ENCODE measurements at places on chromosomes 7 and 10. TPM values are rescaled to one million over a fixed set of nuclear protein-coding genes. Genes with fewer than 3 reads are reported as not detected.

DNA sequence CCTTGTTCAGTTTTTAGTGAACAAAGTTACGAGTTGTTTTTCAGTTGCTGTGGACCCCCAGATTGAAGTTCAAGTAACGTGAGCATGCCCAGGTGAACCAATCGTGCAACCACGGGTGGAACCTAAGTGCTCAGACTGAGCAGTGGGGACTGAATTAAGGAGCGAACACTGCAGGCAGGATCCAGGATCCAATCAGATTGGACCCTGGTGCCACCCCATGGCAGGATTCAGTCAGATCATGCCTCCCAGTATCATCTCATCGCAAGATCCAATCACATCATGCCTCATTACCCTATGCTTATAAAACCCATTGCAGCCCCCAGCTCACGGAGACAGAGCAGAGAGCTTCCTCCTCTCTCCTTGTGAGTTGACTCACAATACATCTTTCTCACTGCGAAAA is 80.9 kb downstream of the PFKFB3 start:
- peaks cover 20% of the 10 kb centered on the region for H3K4me1 ChIP-seq
- no peak for DNase-seq
- no peaks in the 10 kb centered on the region for H3K27me3 ChIP-seq
- no peaks in the 10 kb centered on the region for H3K36me3 ChIP-seq
- H3K27ac ChIP-seq = no peak overlapping the region
- no peak overlapping the region for H3K4me3 ChIP-seq

DNA sequence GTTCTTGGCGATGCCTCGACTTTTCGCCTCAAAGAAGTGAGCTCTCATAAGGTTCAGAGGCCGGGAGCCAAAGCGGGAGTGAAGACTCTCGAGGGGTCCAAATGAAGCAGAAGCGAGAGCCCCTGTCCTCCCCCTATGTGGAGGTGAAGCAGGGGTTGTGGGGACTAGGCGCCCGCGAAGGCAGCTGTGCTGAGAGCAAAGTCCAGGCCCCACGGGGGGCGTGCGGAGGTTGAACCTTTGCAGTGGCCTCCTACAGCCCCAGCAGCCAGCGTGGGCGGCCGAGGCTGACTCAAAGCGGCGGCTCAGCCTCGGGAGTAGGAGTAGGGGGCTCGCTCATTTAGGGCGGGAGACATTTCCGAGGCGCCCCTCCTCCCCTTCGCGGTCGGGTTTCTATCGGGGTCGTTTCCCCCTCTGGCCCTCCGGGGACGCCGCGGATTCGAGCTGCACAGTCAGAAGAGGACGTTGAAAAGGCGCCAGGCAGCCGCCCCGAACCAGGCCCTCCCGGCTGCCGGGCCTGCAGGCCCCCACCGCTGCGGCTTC is 553 bp upstream of the ADD3 start:
- no peak overlapping the region for H3K4me3 ChIP-seq
- no peaks in the 10 kb centered on the region for H3K36me3 ChIP-seq
- DNase-seq = no peak
- no peaks in the 10 kb centered on the region for H3K27me3 ChIP-seq
- H3K27ac ChIP-seq = no peak overlapping the region
- H3K4me1 ChIP-seq = peaks cover 47% of the 10 kb centered on the region

DNA sequence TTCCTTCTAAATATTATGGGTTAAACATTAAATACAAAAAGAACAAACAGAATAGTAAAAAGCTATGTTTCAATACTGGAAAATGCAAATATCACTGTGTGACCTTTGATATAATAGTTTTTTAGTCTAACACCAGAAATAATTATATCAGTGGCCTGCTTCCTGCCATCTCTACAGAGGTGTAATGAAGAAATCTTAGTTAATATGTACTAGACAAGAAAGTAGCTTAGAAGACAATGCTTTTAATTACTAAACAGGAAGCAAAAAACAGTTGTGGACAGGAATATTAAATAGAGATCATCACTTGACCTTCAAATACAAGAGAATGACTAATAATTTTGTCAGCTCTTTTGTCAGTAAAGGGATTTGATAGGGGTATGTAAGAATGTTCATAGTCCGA is 47.4 kb upstream of the LRRN3 start:
- H3K27ac ChIP-seq = no peak overlapping the region
- DNase-seq = no peak
- H3K27me3 ChIP-seq = no peaks in the 10 kb centered on the region
- no peak overlapping the region for H3K4me3 ChIP-seq

Gene BTBD16
- total RNA-seq = not detected

DNA sequence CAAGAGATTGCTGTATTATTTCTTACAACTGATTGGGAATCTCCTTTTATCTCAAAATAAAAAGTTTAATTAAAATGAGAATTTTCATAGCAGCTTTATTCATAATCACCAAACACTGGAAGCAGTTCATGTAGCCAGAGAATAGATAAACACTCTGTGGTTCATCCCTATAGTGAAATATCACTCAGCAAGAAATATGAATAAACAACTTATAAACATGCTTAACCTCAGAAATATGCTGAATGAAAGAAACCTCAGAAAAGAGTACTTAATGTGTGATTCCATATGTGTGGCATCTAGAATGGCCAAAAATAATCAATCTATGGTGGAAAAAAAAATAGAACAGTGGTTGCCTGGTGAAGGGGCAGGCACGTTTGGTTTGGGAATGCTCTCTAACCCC is 33.3 kb downstream of the MYO1G start:
- H3K27me3 ChIP-seq = peaks cover 20% of the 10 kb centered on the region
- no peak overlapping the region for H3K27ac ChIP-seq
- H3K4me1 ChIP-seq = no peaks in the 10 kb centered on the region

DNA sequence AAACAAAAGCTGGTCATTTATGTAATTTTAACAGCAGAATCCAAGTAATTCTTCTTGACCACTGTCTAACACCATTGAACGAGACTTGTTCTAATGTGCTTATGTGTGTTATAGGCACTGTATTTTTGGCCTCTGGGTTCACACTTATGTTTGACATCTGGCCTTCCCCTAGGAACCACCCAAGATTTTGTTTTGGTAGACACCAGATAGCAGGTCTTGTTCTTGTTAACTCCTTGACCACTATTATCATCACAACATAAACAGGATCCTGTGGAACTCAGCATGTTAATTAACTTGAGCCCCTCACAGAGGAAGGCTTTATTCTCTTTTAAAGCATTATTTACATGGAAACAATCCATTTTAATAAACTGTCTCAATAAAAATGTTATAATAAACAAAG is 167.7 kb downstream of the SEMA3D start:
- H3K4me1 ChIP-seq = 0 out of 2 replicates have a peak, but pooled peaks cover 11% of the 10 kb centered on the region
- H3K36me3 ChIP-seq = no peaks in the 10 kb centered on the region
- no peak overlapping the region for H3K4me3 ChIP-seq
- no peaks in the 10 kb centered on the region for H3K27me3 ChIP-seq

Gene OR13A1
- total RNA-seq = not detected

DNA sequence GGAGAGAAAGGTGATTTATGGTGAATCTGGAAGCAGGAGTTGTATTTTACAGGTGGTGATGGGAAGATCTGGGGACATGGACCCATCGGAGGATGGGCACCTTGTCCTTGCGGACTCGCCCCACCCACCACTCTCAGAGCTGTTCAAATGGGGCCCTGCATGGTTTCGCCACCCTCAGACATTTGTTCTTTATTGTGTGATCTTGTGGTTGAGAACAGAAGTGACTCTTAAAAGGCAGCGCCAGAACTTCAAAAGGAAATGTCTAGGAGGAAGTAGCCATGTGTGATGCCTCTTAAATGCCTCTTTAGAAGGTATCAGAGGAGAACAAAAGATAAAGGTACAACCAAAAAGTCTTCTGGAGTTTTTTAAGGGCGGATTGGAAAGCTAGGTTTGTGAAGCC is 205.7 kb downstream of the KIAA1217 start:
- H3K27ac ChIP-seq = no peak overlapping the region
- no peaks in the 10 kb centered on the region for H3K4me1 ChIP-seq
- H3K36me3 ChIP-seq = no peaks in the 10 kb centered on the region

Gene DCLRE1C
- total RNA-seq = 6.8 TPM

Gene ATRNL1
- total RNA-seq = not detected

DNA sequence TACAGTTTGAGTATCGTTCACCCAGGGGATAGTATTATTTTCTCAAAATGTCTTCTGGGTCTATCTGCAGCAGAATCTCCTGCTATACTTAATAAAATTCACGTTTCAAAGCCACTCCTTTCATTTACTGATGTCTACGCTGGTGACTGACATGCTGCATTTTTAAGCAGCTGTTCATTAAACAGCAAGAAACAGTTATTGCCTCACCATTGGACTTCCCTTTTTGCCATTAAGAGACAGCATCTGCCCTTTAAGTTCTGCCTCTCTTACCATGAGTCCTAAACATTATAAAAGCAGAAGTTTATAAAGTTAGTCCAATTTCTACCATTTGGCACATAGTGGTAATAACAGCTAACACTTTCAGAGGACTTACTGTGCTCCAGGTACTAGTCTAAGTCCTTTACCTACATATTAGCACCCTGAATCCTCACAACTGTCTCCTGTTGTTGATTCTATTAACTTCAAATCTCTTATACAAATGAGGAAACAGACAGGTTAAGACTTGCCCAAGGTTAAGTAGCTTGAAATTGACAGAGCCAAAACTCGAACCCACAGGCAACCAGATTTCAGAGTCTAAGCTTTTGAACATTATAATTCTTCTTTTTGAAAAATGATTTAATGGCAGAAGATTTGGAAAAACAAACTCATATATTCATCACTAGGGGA is 169.5 kb downstream of the SNX13 start:
- no peaks in the 10 kb centered on the region for H3K36me3 ChIP-seq
- no peak overlapping the region for H3K27ac ChIP-seq
- no peak for DNase-seq
- H3K27me3 ChIP-seq = peaks cover 4% of the 10 kb centered on the region
- peaks cover 33% of the 10 kb centered on the region for H3K4me1 ChIP-seq

Gene FBXW4
- 26.8 TPM for total RNA-seq

Gene EPHB6
- 0.38 TPM for total RNA-seq

- DNase-seq = no peak
- peaks cover 10% of the 10 kb centered on the region for H3K36me3 ChIP-seq
- no peaks in the 10 kb centered on the region for H3K4me1 ChIP-seq
- H3K27ac ChIP-seq = no peak overlapping the region
- peaks cover 2% of the 10 kb centered on the region for H3K27me3 ChIP-seq
Observed at GRCh38 chr10:133455611-133456031, 1.9 kb downstream of the SCART1 start.

- H3K27me3 ChIP-seq = 0 out of 2 replicates have a peak, but pooled peaks cover 2% of the 10 kb centered on the region
- H3K27ac ChIP-seq = no peak overlapping the region
Observed at GRCh38 chr7:88200261-88200660, 19.6 kb downstream of the SRI start.

GRCh38 chr10:94038024-94038423 is 44.3 kb downstream of the PLCE1 start:
- H3K4me3 ChIP-seq = no peak overlapping the region
- H3K27me3 ChIP-seq = peaks cover 5% of the 10 kb centered on the region
- no peaks in the 10 kb centered on the region for H3K36me3 ChIP-seq
- no peak overlapping the region for H3K27ac ChIP-seq
- H3K4me1 ChIP-seq = peaks cover 22% of the 10 kb centered on the region

- peak overlapping the region; percentile 41 for H3K4me3 ChIP-seq
- peaks cover 24% of the 10 kb centered on the region for H3K27me3 ChIP-seq
- H3K36me3 ChIP-seq = no peaks in the 10 kb centered on the region
- H3K27ac ChIP-seq = no peak overlapping the region
Observed at GRCh38 chr10:79562135-79562756, 2.0 kb upstream of the SFTPA2 start.

Data from HFFc6 (cell line).